Activated naive CD8-positive, alpha-beta T cell treated with anti-CD3 and anti-CD28 coated beads, Interleukin-2, amount 50 U/mL, for 16 hours (primary cell): ENCODE measurements at places on chromosomes 6 and 20.
A peak's percentile ranks its signal among the peaks of the same experiment; 100 is the strongest.

DNA sequence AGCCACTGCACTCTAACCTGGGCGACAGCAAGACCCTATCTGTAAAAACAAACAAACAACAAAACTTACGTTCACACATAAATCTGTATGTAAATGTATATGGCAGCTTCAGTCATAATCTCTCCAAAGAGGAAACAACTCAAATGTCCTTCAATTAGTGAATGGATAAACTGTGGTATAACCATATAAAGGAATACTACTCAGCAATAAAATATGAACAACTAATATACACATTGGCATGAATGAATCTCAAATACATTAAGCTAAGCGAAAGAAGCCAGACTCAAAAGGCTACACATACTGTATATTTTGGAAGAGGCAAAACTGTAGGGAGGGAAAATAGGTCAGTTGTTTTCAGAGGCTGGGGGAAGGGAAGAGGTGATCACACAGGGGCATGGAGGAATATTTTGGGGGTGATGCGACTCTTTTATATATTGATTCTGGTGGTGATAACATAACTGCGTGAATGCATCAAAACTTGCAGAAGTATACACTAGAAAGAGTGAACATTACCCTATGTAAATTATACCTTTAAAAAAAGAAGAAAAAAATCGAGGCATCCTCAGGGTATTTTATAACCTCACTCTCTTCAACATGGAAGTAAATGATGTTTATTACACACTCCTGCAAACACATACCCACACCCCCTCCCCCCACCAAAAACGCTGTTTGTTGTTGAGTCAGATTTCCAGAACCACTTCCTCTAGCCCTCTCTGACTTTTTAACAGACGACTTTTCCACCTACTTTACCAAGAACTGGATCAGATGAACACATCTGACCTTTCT is 115.2 kb upstream of the RNF24 start:
- DNase-seq: peak; percentile 18

- DNase-seq: no peak
Observed at GRCh38 chr20:21982559-21982958, 277.1 kb downstream of the PAX1 start.

- no peak for DNase-seq
Observed at GRCh38 chr6:33777398-33778388, 11.2 kb downstream of the LEMD2 start.

- DNase-seq: peak; percentile 38
Observed at GRCh38 chr6:16136621-16137450, 8.0 kb downstream of the MYLIP start.

DNA sequence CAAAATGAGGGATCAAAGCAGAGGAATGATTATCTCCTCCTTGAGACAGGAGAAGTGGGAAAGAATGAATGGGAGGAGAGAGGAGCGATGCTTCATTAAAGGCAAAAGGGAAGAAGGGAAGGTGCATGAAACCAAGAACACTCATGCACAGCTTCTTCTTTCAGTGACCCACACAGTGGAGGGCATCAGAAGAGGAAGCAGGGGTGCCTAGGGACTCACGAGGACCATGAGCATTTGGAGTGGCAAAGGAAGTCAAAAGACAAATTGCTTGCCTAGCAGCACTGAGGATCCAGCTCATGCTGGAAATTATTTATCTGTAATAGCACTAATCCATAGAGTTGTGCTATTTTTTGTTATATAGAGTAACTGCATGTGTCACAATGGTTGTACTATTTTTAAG is 66.1 kb downstream of the SMLR1 start:
- DNase-seq: no peak

DNA sequence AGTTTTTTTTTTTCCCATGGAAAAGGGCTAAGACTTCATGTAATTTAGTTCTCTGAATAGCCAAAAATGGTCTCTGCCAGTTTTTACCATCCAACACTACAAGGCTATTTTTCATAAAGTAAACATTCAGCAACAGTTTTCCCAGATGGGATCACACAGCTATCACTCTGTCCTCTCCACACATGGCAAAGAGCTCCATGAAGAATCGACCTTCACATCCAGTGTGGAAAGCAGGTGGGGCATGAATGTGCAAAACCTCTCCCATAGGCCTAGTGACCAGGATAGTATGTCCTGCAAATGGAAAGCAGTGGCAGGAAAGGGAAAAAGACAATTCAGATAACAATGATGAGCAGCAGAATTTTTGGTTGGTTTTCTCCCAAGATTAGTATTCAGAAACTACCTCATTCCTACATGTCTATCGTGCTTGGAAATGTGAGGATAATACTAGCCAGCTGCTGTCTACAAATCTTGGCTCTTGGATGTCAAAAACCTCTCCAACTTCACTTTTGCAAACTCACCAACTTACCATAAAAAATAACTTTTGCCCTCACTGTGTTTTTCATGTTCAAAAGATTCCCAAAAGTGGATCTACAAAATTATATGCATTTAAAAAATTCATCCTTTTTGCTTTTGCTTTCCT is 159.7 kb upstream of the MCHR2 start:
- no peak for DNase-seq

DNA sequence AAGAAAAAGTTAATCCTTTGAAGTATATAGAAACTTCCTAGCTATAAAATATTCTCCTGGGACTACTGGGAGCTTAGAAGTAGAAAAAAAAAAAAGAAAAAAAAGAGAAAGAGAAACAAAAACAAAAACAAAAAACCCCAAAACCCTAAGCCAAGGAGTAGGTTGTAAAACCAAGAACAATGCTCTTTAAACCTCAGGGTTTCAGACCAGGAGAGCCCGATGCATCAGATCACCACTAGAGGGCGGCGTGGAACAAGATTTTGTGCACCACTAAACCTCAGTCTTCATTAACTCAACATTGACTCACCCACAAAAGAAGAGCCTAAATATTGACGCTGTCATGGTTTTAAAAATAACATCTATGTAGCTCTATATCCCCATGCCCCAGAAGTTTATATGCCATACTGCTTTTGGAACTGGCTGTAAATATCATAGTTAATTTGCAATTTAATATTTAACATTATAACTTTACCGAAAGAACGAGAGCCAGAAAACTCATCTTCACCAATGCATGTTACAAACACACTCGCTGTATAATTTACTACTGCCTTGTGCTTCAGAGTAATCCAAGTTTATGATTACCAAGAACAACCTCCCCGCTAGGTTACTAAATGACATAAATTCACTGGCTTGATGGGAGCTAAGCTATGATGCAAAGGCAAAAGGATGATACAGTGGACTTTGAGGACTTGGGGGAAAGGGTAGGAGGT is 19.2 kb downstream of the MCUR1 start:
- DNase-seq: peak; percentile 82

GRCh38 chr6:156977527-156978291 is 200.5 kb downstream of the ARID1B start:
- DNase-seq: no peak
